ENCODE measurements at places on chromosomes 1 and 21. TPM values are rescaled to one million over a fixed set of nuclear protein-coding genes. Genes with fewer than 3 reads are reported as not detected.

The LCE1D gene
- total RNA-seq, result not detected

The PSEN2 gene
- total RNA-seq, result 30.4 TPM

The PTPRC gene
- total RNA-seq, result 3.8 TPM

The PTAFR gene
- total RNA-seq, result 1.6 TPM

The SPATA6 gene
- 12.8 TPM for total RNA-seq

The ITLN2 gene
- not detected for total RNA-seq

The SLAMF8 gene
- not detected for total RNA-seq

The DDAH1 gene
- 45.4 TPM for total RNA-seq

The RCSD1 gene
- 4.4 TPM for total RNA-seq

The C1orf141 gene
- not detected for total RNA-seq

The S100A9 gene
- total RNA-seq, result 9.1 TPM

The PRKAA2 gene
- total RNA-seq, result 31.3 TPM

Data from parietal lobe (tissue), 2 donors.